ENCODE measurements at places on chromosomes 16 and 17. TPM values are rescaled to one million over a fixed set of nuclear protein-coding genes. Genes with fewer than 3 reads are reported as not detected.

BCAS3 gene
- 21.6 TPM for total RNA-seq

SLC35G6 gene
- not detected for total RNA-seq

DNA sequence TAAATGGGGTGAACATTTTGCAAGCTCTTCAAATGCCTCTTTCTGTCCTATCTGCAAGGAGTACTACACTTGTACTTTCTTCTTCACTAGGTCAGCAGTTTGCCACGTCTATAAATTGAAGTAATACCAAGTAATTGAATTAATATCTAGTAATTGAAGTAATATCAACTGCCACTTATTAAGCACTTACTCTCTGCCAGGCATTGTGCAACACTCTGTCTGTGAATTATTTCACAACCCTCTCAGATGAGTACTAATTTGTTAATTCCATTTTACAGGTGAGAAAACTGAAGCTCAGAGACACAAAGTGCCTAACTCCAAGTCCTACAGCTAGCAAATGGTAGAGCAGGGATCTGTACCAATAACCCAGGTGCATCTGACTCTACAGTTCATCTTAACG is 4.1 kb downstream of the SDR42E1 start:
- no peak overlapping the region for H3K27ac ChIP-seq
- no peak for DNase-seq
- no peaks in the 10 kb centered on the region for H3K36me3 ChIP-seq
- no peaks in the 10 kb centered on the region for H3K27me3 ChIP-seq

DNA sequence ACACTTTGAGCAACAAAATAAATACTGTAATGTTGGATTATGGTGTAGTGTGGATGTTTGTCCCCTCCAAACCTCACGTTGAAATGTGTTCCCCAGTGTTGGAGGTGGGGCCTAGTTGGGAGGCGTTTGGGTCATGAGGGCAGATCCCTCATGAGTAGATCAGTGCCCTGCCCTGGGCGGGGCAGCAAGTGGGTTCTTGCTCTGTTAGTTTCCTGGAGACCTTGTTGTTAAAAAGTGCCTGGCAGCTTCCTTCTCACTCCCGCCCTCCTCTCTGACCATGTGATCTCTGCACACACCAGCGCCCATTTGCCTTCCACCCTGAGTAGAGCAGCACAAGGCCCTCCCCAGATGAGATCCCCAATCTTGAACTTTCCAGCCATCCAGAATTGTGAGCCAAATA is 67.7 kb downstream of the MPRIP start:
- H3K4me3 ChIP-seq = no peak overlapping the region
- peaks cover 40% of the 10 kb centered on the region for H3K4me1 ChIP-seq
- no peak for DNase-seq
- H3K27ac ChIP-seq = no peak overlapping the region

GRCh38 chr16:28304214-28304613 is 11.9 kb downstream of the SBK1 start:
- no peaks in the 10 kb centered on the region for H3K36me3 ChIP-seq
- H3K27me3 ChIP-seq = no peaks in the 10 kb centered on the region

- no peak for DNase-seq
- H3K36me3 ChIP-seq = no peaks in the 10 kb centered on the region
- no peak overlapping the region for H3K4me3 ChIP-seq
- no peaks in the 10 kb centered on the region for H3K27me3 ChIP-seq
Observed at GRCh38 chr17:29376667-29377270, 13.4 kb upstream of the TAOK1 start.

DNA sequence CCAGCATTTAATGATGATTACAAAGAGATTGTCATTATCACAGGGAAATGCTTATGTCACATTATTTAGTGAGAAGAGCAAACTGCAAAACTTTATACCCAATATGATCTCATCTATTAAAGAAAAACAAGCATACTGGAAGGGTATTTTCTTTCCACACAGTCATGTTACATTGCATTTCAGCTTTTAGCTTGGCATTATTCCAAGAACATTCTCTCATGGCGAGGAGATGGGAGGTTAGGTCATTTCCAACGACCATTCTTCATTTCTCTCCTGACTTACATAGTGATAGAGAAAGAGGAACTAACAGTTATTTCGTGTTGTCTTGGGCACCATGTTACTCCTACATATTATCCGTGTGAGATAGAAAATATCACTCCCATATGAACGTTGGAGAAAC is 309.4 kb upstream of the XYLT1 start:
- DNase-seq = no peak
- no peak overlapping the region for H3K4me3 ChIP-seq
- no peaks in the 10 kb centered on the region for H3K36me3 ChIP-seq
- no peaks in the 10 kb centered on the region for H3K27me3 ChIP-seq
- H3K4me1 ChIP-seq = no peaks in the 10 kb centered on the region
- no peak overlapping the region for H3K27ac ChIP-seq
